Trophoblast cell (in vitro differentiated cells and primary cell): ENCODE measurements at places on chromosomes 5 and 9.
A peak's percentile ranks its signal among the peaks of the same experiment; 100 is the strongest.

DNA sequence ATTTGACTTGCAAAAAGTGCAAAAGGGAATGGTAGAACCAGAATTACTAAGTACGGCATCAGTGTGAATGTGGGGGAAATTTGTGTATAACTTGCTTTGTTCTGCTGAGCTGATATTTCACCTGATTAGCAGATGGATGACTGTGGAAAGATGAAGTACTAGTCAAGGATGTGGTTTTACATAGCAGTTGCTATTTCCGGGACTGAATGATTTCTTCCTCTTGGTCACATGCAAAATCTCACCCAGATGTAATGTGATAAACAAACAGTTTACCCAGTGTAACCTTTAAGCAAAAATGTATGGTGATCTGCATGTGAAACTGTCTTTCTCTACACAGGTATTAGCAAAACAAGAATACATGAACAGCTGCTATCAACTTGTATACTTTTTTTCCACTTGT lies 46.1 kb downstream of the DCP2 start:
- DNase-seq, result no peak

- no peak for DNase-seq
Measured at GRCh38 chr5:96668725-96669124, 6.5 kb downstream of the CAST start.

DNA sequence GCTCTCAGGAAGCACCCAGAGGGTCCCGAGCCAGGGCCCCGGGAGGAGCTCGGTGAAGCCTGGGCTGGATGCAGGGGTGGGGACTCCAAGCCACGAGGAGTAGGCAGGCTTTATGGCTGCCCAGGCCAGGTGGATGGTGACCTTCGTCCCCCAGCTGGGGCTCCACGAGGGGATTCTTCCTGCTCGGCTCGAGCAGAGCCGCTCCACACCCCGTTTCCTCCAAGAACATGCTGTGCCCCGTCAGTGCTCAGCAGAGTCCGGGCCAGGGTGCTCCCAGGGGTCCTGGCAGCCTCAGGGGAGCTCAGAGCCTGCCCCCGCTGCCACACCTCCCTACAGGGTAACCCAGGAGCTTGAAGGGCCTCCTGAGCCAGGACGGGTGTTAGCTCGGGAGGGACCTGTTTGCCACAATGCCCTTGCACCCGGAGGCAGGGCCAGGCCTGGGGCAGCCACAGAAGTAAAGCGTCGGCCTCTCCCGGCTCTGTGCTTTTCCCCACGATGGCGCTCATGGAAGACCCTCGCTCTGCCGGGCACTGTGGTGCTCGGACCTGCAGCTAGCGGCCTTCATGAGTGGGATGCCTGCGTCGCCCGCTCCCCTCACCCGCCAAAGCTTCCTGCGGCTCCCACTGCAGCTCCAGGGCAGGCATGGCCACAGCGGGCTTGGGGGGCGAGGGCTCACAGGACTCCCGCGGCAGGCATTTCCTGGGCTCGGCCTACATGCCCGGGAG lies 86.8 kb downstream of the KCNT1 start:
- DNase-seq, result no peak

DNA sequence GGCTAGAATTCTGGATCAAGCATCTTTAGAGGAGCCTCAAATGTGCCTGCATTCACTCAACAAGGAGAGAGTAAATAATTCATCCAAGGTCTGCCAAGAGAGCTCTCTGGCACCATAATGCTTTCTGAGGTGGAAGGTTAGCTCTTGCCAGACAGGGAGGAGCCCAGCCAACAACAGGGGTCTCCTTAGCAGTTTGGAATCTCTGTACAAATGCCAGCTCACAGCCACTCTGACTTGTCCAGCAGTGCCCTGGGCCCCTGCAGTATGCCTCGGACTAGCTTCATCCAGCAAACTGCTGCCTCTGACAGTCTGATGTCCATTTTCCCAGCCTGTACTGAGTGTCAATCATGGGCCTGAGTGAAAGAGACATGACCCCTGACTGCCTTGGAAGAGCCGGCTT lies 127.2 kb upstream of the SLC44A1 start:
- DNase-seq, result no peak

DNA sequence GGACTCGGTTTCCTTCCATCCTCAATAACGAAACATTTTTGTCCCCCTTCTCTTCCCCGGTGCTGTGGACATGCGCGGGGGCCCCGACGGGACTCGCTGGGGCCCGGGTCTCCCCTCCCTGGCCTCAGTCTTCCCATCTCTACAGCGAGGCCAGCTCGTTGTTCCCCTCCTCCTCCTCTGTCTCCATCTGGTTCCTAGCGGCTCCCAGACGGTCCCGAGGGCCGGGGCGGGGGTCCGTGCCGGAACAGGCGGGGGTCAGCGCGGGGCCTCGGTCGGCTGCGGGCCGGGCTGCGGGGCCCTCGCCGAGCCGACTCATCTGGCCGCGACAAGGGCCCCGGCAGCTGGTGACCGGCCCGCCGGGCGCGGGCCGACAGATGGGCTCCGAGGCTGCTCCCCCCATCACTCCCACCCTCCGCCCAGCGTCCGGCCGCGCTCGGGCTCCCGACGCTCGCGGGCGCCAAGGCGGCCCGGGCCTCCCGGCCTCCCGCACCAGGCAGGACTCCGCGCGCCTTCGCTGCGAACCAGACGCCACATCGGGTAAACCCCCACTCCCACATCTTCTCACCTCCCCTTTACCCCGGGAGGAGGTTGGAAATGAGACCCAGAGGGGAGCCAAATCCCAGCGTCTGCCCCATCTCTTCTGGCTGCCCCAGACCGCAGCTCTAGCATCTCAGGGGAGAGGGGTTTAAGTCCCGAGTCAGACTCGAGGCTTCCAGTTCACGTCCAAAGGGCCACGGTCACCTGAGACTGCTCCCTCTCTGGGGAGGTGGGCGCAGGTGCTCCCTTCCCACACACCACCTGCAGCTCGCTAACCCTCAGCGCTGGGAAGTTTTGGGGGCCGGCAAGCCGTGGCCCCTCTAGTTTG lies 8.1 kb downstream of the BARHL1 start:
- DNase-seq, result no peak

DNA sequence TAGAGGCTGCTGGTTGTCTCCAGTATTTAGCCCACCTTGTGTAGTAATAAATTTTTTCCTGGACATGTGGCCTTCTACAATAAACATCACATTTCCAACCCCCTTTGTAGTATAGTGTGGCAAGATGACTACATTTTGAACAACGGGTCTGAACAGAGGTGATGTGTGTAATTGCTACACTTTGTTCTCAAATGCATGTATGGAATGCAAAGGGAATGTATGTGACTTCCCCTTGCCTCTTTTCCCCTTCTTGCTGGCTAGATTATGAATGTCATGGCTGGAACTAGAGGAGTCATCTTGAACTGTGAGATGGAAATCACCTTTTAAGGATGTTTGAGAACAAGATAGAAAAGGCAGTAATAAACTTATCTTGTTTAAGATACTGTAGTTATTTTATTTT lies 54.5 kb downstream of the PRR16 start:
- DNase-seq, result no peak

- no peak for DNase-seq
Measured at GRCh38 chr9:124493794-124494479, 13.3 kb downstream of the NR5A1 start.

GRCh38 chr9:16530669-16531642 lies 339.5 kb downstream of the BNC2 start:
- DNase-seq, result no peak

DNA sequence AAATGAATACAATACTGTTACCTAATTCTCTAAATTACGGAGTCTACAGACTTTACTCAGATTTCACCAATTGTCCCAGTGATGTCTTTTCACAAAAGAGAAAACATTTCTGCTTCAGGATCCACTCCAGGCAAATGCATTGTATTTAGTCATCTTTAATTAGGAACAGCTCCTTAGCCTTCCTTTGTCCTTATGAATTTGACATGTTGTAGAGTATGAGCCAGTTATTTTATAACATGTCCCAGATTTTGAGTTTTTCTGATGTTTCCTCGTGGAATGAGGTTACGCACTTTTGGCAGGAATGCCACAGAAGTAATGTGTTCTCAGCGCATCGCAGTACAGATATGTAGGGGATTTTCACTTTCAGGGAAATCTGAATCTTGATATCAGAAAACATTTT lies 10.5 kb downstream of the HABP4 start:
- DNase-seq, result no peak

GRCh38 chr5:27491047-27491446 lies 452.7 kb upstream of the CDH9 start:
- DNase-seq, result no peak

DNA sequence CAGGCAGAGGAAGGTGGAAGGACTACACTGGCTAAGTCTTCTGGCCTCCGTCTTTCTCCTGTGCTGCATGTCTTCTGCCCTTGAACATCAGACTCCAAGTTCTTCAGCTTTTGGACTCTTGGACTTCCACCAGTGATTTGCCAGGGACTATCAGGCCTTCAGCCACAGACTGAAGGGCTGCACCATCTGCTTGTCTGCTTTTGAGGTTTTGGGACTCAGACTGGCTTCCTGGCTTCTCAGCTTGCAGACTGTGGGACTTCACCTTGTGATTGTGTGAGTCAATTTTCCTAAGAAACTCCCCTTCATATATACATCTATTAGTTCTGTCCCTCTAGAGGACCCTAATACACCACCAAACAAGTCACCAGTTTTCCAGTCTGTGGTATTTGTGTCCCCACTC lies 9.7 kb upstream of the ANKDD1B start:
- no peak for DNase-seq

DNA sequence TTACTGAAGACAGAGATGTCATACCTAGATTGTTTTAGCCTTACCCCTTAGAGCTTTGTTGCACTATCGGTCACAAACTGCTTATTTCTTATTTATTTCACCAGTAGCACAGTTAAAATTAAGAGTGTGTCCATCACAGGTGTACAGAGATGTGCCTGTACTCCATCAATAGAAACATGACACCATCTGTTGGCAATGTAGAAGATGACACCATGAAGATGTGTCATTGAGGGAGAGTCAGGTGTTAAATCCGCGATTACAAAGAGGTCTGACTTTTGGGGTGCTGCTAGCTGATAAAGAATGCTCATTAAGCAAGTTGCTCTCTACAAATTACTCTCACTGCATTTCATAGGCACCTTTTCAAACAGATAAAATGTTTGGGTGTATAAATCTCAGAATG lies 164.4 kb downstream of the SMARCA2 start:
- DNase-seq, result no peak

GRCh38 chr5:167406513-167406912 lies 884.9 kb upstream of the WWC1 start:
- DNase-seq, result peak; percentile 80

GRCh38 chr5:88872971-88873370 lies 10.0 kb downstream of the MEF2C start:
- DNase-seq, result no peak

- DNase-seq, result no peak
Measured at GRCh38 chr5:160271396-160271795, 41.0 kb downstream of the CCNJL start.

DNA sequence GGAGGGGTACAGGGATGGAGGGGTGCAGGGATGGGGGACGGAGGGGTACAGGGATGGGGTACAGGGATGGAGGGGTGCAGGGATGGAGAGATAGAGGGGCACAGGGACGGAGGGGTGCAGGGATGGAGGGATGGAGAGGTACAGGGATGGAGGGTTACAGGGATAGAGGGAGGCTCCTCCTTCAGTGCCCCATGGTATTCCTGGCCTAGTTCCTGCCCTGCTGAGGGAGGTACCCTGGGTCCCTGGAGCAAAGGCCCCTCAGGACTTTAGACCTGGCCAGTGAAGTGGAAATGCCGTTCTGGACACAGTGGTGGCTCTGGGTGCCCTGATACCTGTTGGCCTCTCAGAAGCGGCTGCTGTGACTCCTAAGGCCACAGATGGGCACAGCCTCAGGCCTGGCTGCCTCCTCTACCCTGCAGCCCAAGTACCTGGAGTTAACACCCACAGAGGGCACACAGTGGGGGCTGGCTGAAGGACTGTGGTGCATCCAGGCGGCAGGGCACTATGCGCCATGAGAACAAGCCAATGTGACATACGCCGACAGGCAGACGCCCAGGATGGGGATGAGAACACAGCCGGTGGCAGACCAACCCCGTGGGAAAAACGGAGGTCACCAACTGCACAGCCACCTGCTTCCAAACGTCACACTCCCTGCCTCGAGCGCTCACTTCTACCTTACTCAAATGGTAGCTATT lies 8.4 kb downstream of the PTGES2 start:
- DNase-seq, result no peak

DNA sequence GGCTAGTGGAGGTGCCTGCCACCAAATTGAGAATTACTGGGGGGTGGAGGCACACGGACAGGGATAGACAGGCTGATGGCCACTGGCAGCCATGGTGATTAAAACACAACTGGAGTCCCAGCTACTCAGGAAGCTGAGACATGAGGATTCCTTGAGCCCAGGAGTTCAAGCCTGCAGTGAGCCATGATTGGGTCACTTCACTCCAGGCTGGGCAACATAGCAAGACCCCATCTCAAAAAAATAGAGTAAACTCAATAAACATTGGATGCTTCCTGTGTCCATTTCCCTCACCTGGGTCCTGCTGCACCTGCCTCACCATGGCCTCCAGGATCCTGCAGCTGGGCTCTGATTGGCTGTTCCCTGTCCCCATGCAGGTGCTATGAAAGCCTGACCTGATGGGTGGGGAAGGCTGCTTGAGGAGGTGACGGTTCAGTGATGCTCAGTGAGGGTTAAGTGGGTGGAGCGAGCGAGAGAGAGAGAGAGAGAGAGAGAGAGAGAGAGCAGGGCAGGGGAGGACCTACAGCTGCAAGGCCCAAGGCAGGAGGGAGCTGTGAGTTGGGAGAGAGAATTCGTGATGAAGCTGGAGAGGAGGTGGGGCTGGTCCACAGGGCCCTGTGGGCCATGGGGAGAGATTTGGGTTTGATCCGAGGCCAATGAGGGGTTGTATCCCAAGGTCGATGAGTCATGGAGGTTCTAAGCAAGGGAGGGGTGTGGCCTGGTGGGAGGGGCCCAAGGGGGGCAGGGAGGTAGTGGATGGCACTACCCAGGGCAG lies 36.7 kb upstream of the FUBP3 start:
- DNase-seq, result no peak

DNA sequence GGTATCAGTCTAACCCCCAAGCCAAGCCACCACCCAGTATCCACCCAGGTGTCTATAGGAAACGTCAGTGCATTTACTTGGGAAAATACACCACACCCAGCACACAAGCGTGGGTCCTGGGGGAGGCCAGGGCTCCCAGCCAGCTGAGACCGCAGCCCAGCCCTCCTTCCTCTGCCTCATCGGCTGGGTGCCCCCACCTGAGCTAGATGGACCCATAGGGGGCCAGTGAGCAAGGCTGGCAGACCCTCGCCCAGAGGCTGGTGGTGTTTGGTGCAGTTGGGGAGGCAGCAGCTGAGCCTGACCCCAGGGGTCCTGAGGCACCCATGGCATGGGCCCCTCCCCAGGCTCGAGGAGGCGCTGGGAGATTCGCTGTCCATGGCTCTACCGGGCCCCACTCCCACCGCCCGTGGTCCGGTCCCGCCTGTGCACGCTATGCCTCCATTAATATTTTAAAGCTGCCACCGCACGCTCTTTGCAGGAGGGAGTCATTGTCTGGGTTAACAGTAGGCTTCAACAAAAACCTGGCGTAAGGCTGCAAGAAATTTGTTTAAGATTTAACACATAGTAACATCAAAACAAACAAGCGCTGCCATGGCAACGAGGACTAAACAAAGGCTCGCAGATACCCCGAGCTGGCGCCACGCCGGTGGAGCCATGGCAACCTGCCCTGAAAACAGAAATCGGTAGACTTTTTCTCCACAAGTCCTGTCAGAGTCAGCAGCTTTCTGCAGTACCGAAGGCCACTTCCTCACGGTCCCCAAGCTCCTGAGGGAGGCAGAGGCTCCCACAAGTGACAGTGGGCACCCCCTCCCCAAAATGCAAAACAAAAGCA lies 20.6 kb downstream of the TPPP start:
- peak; percentile 100 for DNase-seq

- peak; percentile 53 for DNase-seq
Measured at GRCh38 chr9:86945728-86946200, 1.5 kb downstream of the GAS1 start.
